Right lobe of liver (tissue), 6 donors: ENCODE measurements at places on chromosomes 11 and 22.
A peak's percentile ranks its signal among the peaks of the same experiment; 100 is the strongest.

DNA sequence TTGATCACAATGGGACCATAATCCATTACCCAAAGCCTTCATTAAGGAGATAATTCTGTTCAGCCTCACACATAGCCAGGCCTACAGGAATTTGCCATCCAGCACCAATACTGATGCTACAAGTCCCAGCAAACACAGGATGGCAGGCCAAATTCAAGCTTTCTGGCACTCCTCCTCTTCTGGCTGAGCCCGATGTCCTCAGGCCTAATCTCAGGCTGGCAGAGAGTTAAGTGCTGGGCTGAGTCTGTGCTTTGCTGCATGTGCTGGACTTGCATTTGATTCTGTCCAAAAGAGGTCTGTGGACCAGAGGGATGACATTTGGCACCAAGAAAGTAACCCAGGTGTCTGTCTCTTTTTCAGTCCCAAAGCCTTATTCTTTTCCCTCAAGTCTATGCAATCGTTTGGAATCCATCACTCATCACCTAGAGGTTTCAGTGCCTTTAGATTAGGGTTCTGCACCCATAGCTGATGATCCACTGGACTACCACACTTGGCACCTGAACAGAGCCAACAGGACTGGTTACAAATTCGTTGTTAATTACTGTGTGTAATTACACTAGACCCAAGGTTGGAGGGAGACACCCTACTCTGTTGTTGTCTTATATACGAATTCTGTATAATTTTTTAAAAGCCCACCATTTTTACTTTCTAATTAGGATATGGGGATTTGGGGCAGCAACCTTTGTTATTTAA lies 19.4 kb upstream of the LIN7C start:
- no peak for DNase-seq

GRCh38 chr11:94000659-94001058 lies 20.5 kb upstream of the HEPHL1 start:
- no peak for DNase-seq

- no peak for DNase-seq
Observed at GRCh38 chr22:44399906-44400762, 87.4 kb upstream of the SHISAL1 start.

DNA sequence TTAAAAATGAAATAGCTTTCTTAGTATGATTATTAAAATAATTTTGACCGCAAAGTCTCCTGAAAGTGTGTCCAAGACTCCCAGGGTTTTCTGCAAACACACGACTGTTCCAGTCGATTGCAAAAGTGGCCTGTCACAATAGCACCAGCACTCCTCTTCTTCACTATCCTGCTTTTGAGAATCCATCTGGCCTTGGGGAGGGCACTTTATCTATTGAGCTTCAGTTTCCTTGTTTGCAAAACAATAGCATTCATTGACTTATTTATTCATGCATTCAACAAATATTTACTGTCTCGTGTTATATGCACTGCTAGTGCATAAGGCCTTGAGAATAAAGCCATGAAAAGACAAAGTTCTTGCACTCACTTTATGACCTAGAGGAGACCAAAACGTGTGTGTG lies 96.2 kb upstream of the NTM start:
- no peak for DNase-seq

GRCh38 chr11:45180179-45180847 lies 33.9 kb downstream of the PRDM11 start:
- DNase-seq, result peak; percentile 65

DNA sequence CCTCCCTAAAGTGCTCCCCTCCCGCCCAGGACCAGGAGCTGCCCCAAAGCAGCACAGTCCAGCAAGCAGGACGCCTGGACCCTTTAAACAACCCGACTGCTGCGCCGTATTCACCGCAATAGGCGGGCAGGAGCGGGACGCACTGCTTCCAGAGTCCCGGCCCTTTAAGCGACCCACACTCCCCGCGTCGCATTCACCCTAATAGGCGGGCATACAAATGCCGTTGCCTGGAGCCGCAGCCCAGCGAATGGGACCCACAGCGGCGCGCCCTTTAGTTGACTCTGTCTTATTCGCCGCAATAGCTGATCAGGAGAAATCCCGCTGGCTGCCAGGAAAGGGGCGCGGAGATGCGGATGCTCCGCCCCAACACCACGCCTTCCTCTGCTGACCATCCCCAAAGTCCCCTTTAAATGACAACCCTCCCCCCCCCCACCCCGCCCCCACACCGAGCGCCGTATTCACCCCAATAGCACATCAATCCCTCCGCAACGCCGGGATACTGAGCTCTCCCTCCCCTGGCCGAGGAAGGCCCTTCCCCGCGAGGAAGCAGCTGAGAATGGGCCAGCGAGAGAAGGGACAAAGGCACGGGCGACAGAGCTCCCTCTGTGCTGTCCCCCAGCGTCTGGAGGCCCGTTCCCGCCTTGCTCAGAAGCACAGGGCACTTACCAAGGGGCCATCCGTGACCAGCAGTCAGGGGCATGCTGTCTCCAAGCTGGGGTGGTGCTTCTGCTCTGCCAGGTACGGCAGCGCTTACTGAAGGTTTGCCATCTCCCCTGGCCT lies 4.7 kb downstream of the OSBPL5 start:
- peak; percentile 73 for DNase-seq

DNA sequence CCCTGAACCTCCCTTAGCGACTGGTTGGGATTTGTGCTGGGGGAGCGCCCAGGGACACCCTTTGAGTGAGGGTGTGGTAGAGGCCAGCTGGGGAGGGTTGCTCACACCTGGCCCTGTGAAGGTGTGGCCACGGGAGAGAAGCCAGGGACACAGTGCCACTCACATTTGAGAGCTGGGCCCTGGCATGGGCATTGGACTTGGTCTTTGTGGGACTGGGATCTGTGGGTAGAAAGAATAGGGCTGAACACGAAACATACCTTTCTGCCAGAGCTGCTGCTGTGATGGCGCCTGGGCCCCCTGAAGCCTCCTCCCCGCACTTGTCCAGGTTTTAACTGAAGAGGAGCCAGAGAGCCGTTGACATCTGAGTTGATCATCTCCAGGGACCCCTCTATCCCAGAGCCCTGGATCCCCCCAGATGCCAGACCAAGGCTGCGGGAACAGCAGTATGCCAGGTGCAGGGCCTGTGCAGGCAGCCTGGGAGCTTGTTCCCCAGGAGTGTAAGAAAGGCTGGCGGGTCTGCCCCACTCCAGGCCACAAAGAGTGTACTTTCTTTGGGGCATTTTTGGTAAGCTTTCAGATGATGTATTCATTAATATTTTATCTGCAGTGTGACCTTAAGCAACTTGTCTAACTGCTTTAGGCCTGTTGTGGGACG lies 284.1 kb downstream of the TBC1D22A start:
- peak; percentile 8 for DNase-seq

DNA sequence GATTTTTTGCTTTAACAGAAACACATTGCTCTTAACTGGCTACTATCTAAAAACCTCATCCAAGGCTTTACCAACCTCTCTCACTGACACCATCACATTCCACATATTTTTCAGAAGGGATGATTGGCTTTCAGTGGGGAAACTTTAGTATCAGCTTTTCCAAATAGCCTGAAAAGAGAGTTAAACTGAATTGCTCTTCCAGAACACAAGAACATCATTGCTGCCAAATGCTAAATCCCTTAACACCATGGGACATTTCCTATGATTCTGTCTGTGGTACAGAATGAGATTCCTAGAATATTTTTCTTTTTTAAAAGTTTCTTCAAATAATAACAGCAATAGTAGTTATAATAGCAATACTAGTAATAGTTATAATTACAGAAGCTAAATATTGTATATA lies 45.4 kb downstream of the SOX6 start:
- DNase-seq, result no peak

- no peak for DNase-seq
Observed at GRCh38 chr11:29452146-29452545, 564.7 kb downstream of the KCNA4 start.

DNA sequence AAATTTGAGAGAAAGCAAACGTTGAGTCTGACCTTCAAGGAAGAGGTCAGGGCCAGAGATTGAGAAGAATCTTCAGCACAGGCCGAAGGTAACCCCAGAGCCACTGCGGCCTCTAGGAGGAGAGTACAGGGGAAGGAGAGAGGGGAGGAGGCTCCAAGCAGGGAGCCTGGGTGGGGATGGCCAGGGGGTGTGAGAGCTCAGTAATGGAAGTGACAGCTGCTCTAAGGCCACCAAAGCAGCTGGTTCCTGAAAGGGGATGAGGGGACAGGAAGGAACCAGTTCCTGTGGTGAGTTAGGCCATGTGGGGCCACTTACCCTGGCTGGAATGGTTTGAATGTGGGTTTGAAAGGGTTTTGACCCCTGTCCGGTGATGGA lies 46.1 kb downstream of the PISD start:
- DNase-seq, result no peak

GRCh38 chr22:39278040-39278439 lies 33.3 kb upstream of the PDGFB start:
- DNase-seq, result no peak

GRCh38 chr11:43969543-43969942 lies 27.1 kb downstream of the C11orf96 start:
- no peak for DNase-seq

GRCh38 chr11:45141171-45141570 lies 5.3 kb upstream of the PRDM11 start:
- no peak for DNase-seq

GRCh38 chr22:23673826-23674690 lies 16.8 kb upstream of the RGL4 start:
- no peak for DNase-seq

DNA sequence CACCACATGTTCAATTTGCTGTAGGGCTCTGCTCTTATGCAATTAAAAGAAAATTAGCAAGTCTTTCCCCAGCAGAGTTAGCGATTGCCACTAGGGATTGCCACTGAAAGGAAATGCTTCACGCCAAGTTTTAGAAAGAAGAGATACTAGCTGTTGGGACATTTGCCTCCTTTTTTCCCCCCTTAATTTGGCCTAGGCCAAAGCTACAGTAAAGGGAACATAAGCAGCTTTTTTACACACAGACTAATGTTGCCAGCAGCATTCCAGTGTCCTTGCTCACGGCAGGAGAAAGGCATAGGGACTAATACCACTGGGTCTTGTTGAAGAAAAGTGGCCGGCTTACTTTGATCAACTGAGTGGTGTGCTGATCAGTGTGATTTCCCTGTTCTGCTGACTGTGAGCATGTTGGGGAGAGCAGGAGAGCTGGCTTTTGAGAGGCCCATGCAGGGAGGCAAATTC lies 71.2 kb downstream of the PHF21A start:
- DNase-seq, result no peak

DNA sequence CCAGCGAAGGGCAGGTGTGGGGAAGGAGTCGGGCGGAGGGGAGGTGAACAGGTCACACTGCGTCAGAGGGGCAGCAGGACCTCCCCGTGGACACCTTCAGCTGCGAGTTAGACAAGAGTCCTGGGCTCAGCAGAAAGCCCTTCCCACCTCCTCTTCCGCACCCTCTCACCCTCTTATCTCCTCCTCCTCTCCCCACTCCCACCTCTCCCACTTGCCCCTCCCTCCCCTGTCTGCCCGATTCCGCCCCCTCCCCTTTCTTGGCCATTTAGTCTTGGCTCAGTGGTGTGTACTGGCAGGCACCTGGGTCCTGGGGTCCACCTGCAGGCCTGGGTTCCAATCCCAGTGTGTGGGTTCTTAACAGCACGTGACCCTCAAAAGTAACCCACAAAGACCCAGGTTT lies 37.2 kb downstream of the CYTH4 start:
- no peak for DNase-seq

- DNase-seq, result no peak
Observed at GRCh38 chr22:18974477-18975180, 38.5 kb upstream of the PRODH start.

DNA sequence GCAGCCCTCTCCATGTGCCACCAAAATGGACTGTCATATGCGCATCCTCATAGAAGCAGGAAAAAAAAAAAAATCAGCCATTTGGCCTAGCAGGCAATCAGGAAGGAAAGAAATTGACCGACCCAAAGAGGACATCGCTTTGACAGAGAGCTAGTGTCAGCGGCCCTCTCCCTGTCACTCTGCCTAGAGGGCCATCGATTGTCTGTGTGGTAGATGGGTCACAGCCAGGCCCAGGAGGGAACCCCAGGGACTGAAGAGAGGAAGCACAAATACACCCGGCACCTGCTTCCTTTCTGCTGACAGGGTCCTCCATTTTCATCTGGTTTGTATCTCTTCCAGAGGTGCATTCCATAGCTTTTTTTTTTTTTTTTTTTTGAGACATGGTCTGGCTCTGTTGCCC lies 21.8 kb downstream of the VPS37C start:
- DNase-seq, result peak; percentile 15

- no peak for DNase-seq
Observed at GRCh38 chr11:75689863-75690609, 21.2 kb upstream of the MAP6 start.

- no peak for DNase-seq
Observed at GRCh38 chr11:71450507-71450906, 2.3 kb upstream of the DHCR7 start.

GRCh38 chr11:69483691-69484426 lies 2.4 kb downstream of the LINC01488 start:
- DNase-seq, result peak; percentile 11

DNA sequence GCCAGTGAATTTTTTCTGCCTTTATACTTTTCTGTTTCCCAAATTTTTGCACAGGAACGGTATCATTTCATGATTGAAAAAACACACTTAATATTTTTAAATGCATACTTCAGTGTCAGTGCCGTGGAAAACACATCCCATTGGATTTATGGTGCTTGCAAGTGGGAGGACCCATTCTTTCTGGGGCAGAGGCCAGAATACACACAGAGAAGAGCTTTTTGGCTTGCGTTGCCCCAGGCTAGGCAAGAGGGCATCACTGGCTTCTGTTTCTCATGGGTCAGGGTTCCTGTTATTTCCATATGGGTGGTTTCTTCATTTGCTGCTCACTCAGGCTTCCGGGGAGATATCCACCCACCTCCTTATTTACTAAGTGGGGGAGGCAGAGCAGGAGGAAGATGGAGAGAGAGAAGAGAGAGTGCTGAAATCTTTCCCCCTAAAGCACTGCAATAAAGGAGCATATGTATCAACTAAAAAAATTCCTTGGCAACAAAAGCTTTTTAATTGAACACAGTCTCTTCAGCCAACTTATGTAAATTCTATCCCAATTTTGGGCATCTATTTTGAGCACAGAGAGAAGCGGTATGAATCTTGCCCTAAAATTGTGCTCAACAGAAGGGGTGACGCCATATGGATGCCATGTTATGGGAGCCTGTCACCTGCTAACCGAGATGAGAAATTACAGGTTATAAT lies 66.0 kb upstream of the KIRREL3 start:
- no peak for DNase-seq
